Activated T-cell treated with anti-CD3 and anti-CD28 coated beads for 24 hours (primary cell): ENCODE measurements at places on chromosomes 3 and 15.

DNA sequence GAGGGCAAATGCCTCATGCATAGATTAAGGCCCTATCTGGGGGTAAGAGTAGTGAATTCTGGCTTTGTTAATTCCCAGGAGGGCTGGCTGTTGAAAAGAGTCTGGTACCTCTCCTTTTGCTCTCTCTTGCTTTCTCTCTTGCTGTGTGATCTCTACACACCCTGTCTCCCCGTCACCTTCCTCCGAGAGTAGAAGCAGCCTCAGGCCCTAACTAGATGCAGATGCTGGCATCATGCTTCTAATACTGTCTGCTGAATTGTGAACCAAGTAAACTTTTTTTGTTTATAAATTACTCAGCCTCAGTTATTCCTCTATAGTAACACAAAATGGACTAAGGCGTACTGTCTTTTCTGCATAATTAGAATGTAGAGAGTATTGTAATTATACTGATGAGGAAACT, 908.1 kb downstream of the DIPK2A start:
- no peak for DNase-seq

DNA sequence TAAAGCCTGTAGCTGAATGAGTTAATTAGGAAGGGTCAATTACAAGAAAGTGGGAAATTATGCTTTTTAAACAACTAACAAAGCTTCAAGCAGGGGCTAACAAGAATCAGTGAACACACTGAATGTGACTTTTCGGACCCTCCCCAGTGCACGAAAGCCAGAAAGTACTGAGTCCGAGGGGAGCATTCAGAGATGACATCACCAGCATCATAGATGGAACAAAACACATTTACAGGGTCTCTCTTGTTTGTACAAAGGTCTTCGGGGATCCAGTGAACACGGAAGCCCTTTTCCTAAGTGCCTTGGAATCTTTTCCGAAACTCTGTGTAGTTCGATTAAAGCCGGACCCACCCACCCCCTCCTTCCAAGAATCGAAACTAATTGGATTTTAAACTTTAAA, 829 bp downstream of the DCP1A start:
- no peak for DNase-seq

- no peak for DNase-seq
Observed at GRCh38 chr3:47961815-47962606, 54.2 kb downstream of the MAP4 start.

DNA sequence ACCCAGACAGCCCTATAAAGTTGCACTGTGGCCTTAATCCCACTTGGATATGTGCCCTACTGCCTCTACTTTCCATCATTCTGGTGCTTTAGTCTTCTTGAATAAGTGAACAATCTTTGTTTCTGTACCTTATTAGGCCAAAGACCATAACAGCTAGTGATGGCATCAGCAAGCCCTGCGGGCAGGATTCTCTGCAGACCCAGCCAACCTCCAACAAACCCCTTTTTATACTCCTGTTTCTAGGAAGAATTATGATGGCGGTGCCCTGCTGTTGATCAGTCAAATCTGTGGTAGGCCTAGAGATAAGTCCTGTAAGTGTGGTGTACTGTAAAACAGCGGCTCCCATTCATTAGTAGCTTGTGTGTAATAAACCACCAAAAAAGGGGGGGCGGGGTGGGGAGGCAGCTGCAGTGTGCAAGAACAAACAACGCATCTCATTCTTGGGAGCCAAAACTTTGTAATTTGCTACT, 40.5 kb downstream of the SOX2 start:
- no peak for DNase-seq

- DNase-seq, result no peak
Observed at GRCh38 chr3:12002912-12003311, 1.3 kb upstream of the SYN2 start.

- DNase-seq, result no peak
Observed at GRCh38 chr3:732326-732928, 360.4 kb upstream of the CNTN6 start.

GRCh38 chr3:123158899-123159390, 42.8 kb upstream of the SEC22A start:
- DNase-seq, result no peak

DNA sequence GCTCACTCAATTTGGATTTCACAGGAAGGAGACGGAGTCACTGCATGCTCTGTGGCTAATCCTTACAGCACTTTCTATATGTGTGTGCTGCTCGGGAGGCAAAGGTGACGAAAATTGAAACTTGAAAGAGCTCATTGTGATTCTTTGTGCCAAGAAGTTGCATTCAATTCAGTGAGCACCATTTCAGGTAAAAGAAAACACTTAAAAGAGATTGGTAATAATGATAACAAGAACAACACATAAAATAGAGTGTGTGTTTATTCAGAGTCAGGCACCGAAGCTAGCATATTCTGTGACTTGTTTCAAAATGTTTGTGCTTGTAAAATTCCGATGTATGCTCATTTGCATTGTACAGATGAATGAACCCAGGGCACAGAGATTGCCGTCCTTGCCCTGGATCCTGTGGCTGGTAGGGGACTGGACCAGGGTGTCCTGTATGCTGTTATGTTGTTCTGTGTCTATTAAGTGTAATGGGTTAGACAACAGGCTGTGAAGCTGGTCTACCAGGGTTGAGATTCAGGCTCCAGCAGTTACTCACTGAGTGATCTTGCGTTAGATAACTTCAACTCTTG, 193.3 kb upstream of the PROK2 start:
- DNase-seq, result peak; percentile 8

DNA sequence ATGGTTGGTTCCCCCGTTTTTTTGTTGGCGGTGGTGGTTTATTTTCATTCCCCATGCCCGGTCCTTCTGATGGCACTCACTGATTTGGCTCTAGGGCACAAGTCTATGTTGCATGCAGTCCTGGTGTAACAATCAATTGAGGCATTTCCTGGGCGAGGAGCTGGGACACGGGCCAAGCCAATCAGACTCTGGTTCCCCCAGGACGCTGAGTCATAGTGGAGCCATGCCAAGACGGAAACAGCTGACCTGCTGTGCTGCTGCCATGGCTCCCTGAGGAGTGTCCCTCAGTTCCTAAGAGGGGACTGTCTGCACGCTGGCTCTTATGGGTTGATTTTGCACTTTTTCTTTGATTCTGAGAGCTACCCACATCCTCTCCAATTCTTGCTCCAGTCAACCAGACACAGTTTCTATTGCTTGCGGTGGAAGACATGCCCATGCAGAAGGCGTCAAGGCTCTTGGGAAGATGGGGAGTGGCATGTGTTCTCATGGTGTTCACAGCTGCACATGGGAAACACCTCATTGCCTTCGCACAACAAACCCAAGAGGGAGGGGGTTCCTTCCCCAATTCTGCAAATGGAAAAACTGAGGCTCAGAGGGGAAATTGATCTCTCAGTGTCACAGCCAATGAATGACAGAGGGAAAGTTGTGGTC, 28.3 kb upstream of the ALDH1L1 start:
- DNase-seq, result no peak

DNA sequence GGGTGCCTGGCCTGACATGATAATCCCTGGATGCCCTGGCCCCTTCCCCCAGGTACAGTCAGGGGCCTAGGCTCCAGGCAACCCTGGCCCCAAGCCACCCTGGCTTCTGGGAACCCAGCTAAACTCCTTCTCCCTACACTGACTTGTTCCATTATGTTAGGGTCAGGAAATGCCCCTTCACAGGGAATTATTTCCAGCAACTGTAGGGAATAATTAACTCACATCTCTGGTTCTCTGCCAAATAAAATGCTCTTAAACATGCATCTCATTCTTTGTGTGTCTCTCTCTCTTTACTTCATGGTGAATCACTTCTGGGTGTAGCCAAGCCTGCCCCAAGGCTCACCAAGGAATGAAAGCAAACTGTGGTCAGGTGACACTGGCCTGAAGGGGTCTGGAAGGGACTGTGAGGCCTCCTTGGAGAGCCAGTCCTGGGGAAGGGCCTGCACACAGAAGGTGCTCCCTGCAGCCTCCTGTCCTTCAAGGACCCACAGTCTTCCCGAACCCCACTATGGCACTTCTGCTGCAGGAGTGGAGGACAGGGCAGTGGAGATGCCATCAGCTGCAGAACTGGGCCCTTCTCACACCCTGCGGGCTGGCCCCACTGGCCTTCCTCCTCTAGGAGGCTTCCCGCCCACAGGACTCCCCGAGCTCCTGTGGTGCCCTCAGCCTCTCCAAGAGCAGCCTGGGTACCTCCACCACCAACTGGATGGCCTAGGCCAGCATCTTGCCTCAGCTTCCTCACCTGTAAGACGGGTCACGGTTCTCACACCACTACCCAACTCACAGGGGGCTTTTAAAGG, 17.6 kb downstream of the TKT start:
- DNase-seq, result no peak

- no peak for DNase-seq
Observed at GRCh38 chr3:117133066-117133465, 423.5 kb downstream of the TUSC7 start.

DNA sequence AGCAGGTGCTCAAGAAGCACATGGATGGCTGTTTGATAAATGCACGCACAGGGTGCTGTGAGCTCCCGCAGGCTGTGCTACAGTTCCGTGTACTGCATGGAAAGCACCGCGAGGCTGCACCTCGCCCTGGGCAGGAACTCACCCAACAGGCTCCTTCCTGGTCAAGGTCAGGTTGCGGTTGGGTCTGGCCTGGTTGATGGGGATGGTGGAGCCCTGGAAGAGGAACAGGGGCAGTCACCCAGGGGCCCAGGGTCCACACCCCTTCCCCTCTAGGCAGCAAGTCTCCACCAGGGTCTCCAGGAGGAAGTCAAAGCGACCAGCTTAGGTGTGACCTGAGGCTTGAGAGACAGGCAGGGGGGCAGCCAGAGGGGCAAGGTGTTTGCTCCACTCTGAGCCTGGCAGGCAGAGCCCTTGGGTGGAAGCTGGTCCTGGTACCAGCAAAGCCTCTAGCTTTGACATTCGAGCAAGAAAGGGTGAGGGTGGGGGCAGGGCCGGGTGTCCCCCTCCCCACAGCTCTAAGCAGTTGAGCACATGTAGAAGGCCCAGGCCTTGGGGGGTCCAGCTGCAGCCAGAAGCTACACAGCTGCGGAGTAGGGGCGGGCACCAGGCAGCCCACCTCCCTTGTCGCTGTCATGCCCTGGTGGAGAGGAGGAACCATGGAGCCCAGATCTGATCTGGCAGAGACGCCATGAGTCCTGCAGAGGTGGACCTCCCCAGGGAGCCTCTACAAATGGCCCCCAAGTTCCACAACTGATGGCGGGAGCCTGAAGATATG, 46.3 kb upstream of the SLC41A3 start:
- no peak for DNase-seq

GRCh38 chr3:176286476-176287085, 910.7 kb downstream of the TBL1XR1 start:
- no peak for DNase-seq

- DNase-seq, result no peak
Observed at GRCh38 chr3:122858373-122858772, 63.5 kb downstream of the SLC49A4 start.

DNA sequence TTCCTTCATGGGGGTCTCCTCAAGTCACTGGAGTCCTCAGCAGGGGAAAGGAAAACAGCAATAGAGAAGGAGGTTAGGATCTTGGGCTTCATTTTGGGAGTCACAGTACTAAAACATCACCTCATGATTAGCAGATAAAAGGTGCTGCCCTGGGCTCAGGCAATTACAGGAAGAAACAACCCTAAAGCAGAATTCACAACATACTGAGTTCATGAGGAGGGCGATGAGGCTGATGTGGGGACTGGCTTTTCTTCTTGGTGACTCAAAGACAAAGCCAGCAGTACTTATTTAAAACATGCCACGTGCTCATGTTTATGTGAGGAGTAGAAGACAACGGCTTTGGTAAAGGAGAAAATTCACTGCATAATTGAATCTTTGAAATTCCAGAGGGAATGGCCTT, 822.3 kb upstream of the CFAP20DC start:
- DNase-seq, result no peak

DNA sequence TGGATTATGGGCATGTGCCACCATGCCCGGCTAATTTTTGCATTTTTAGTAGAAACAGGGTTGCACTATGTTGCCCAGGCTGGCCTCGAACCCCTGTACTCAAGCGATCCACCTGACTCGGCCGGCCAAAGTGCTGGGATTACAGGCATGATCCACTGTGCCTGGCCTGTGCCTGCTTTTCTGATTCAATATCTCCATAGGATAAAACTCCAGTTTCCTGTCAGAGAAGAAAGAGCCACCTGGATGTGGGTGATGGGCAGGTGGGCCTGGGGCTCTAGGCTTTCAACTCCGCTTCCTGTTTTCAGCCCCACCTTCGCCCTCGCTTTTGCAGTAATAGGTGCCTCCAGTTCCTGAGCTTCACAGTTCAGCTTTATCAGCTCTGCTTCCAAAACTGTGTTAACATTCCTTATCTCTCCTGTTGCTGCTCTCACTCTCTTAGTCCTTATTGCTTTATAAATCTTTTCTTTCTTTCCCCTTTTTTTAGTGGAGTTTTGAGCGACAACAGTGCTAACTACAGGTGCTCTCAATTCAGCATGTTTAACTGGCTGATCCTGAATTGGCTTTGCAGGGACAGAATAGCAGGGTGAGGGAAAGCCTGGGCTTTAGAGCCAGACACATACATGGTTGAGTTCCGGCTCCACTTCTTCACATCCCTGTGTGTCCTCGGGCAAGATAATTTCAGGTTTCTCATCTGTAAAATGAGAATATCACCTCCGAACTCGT, 21.1 kb upstream of the PDE8A start:
- no peak for DNase-seq

GRCh38 chr3:53881691-53882593, at the start of gene ACTR8:
TSS of gene ACTR8 (minus strand) at chr3:53882152. CDS start at chr3:53882101, 51 bp downstream.
- DNase-seq, result peak; percentile 79

DNA sequence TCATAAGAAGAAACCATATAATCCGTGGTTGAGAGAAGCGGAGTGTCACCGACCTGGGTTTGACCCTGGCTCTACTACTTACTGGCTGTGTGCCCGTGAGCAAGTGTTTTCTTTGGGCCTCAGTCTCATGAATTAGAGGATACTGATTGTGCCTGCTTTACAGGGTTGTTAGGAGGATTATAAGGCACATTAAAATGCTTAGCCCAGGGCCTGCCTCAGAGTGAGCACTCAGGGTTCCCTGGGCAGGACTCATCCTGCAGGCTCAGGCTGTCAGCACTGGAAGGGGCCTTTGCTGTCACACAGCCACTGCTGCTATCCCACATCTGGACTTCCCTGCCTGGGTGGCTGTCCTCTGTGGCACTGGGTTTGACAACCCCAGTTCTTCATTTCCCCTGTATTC, 4.7 kb downstream of the PLA2G4F start:
- no peak for DNase-seq

DNA sequence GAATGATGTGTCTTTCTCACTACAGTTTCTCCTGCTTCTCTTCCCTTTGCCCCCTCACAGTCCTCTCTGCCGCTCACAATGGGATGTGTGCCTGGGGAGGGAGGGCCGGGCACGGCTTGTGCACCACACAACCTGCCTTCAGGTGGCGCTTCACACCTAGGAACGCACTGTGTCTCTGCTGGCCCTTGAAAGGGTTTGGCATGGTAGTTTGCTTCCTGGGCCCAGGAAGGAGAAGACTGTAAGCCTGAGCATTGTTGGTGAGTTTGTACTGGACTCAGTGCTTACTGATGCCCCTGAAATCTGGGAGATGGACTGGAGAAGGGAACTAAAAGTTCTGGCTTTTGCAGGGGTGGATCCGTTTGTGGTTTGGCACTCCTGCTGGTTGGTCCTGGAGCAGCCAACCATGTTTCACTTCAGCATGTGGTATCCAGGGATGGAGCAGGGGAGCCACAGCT, 9.2 kb downstream of the ALPK3 start:
- DNase-seq, result no peak

- no peak for DNase-seq
Observed at GRCh38 chr3:139123377-139124095, 78.8 kb upstream of the PRR23C start.
